CD4-positive, alpha-beta T cell treated with Interferon alpha-2 for 1 hour (primary cell): ENCODE measurements at places on chromosomes 12 and 14.

GRCh38 chr14:100955201-100955600 is 51.7 kb upstream of the RTL1 start:
- DNase-seq = no peak

DNA sequence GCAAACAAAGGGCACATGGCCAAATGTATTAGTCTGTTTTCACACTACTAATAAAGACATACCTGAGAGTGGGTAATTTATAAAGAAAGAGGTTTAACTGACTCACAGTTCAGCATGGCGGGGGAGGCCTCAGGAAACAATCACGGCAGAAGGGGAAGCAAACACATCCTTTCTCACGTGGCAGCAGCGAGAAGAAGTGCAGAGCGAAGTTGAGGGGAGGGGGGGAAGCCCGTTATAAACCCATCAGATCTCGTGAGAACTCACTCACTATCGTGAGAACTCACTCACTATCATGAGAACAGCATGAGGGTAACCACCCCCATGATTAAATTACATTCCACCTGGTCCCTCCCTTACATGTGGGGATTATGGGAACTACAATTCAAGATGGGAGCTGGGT is 66.1 kb downstream of the ST8SIA1 start:
- no peak for DNase-seq

- no peak for DNase-seq
Observed at GRCh38 chr12:115700896-115701465, 576.5 kb downstream of the MED13L start.

GRCh38 chr12:132270969-132271754 is 58.2 kb downstream of the GALNT9 start:
- no peak for DNase-seq

DNA sequence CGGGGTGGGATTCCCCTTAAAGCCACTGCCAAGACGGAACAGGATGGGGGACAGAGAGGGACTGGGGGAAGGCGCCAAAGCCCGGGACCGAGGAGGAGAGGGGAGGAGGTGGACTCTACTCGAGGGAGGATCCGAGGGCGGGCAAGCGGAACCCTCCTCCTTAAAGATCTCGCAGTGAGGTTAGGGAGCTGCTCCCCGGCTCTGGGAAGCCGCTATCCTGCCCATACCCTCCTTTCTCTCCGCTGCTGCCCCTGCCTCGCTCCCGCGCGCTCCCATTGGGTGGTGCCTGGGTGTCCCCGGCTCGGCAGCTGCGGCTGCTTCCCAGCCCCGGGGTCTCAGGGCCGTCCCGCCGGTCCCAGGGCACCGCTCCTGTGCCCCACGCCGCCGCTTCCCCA is 16.4 kb downstream of the KRT18 start:
- no peak for DNase-seq

GRCh38 chr12:130611026-130611905 is 104.8 kb downstream of the RIMBP2 start:
- DNase-seq = no peak

- no peak for DNase-seq
Observed at GRCh38 chr14:93712838-93713724, 75.2 kb downstream of the PRIMA1 start.

GRCh38 chr14:55152052-55152753 is 23.2 kb downstream of the LGALS3 start:
- DNase-seq = no peak

GRCh38 chr12:91044586-91044985 is 13.2 kb downstream of the KERA start:
- no peak for DNase-seq

DNA sequence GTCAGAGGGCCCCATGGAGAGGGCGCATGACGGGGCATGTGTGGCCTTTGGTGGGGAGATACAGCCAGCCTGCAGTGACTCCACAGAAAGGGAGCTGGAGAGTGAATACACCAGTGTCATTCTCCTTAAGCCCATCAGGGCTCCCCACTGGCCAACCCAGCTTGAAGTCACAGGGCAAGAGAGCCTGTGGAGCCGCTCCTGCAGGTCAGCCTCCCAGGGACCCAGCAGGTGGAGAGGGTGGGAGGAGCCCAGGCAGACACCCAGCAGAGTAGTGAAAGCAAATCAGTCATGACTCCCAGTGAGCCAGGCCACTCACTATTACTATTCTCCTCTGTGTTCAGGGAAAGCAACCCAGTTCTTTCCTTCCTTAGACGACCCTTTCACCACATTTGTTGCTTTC is 110.0 kb upstream of the CPM start:
- DNase-seq = no peak

GRCh38 chr12:46503637-46504175 is 131.1 kb upstream of the SLC38A2 start:
- no peak for DNase-seq

DNA sequence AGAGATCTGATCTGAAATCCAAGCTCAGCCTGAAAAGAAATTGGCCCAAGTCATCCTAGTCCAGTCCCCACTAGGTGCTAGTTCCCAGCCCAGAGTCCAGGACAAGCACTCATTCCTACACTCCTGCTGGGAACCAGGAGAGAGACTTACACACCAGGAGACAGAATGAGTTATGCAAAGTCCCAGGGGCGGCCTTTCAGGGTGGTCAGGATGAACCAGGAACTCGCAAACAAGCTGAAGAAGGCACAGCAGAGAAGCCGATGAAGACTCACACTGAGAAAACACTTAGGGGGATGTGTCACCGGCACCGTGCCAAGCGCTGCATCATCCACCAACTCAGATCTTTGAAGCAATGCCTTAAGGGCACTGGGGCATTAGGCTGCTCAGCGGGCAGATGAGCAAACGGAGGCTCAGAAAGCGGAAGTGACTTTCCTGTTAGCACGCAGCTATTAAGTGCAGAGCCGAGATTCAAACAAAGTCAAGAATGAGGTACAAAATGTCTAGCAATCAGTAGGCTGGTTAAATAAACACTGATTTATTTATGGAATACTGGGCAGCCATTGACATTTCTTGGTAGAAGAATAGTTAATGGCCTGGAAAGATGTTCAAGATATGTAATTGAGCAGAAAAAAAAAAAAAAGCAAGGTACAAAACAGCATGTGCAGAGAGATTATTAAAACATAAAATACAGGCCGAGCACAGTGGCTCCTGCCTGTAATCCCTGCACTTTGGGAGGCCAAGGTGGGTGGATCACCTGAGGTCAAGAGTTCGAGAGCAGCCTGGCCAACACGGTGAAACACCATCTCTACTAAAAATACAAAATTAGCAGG is 78.7 kb downstream of the LRRC74A start:
- DNase-seq = peak; percentile 80

DNA sequence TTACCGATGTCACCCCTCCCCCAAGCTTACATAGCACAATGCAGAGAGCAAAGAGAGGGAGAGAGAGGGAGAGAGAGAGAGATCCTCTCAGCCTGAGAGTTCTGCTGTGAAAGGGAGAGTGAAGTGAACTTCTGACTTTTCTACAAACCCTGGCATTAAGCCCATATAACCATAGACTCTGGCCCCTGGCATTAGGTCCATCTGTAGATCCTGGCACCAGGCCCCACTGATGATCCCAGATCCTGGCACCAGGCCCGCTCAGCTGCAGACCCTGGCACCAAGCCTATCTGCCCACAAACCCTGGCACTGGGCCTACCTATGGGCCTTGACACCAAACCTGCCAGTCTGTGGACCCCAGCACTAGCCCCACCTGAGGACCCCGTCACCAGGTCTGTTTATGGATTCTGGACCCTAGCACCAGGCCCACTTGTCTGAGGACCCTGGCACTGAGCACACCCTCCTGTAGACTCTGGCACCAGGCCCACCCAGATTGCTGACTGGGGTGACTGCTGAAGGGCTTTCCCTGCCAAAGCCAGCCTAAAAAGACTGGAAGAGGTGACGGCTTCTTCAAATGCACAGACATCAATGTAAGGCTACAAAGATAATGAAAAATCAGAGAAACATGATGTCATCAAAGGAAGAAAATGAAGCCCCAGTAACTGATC is 14.5 kb upstream of the KRT83 start:
- no peak for DNase-seq

DNA sequence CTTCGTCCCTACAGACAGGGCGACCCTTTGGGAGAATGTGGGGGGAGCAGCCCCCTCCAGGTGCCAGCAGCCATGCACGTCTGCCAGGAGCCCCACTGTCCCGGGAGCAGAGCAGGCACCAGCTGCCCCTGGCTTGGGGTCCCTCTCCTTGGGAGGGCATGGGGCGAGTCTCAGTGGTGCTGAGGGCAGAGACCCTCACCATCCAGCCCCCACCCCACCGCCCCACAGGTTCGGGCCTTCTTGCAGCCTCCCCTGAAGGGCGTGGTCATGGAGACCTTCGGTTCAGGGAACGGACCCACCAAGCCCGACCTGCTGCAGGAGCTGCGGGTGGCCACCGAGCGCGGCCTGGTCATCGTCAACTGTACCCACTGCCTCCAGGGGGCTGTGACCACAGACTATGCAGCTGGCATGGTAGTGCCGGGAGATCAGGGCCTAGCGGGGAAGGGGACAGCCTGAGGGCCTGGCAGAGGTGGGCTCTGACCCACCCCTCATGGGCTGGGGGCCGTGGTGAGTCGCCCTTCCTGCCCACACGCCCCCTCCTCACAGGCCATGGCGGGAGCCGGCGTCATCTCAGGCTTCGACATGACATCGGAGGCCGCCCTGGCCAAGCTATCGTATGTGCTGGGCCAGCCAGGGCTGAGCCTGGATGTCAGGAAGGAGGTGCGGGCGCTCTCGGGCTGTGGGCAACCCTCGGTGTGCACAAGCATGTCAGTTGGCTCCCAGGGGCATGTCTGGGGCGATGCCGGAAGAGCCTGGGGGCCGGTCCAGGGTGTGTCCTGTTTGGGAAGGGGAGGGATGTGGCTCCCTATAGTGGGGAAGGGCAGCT is 18.8 kb downstream of the ASPG start:
- no peak for DNase-seq

DNA sequence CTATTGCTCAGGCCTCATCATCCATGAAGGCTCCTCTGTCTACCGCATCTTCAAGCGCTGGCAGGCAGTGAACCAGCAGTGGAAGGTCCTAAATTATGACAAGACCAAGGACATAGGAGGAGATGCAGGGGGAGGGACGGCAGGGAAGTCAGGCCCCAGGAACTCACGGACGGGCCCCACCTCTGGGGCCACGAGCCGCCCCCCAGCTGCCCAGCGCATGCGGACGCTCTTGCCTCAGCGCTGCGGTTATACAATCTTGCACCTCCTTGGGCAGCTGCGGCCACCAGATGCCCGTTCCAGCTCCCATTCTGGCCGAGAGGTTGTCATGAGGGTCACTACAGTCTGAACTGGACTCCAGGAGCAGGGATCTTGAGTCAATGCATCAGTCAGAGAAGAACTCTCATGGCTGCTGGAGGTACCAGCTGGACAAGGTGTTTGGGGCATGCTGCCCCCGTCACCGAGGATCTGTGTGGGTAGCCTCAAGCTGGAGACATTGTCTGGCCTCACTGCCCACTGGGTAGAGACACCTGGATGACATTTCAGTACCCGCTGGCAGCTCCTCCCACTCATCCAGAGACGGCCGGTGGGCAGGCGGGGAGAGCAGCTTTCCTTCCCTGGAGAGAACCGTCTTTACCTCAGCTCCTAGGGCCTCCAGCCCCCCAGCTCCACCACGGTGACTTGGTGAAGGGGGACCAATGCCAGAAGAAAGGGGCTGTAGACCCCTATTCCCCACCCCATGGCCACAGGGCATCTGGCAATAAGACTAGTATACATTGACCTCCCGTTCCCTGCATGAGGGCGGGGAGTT is 3.9 kb downstream of the MARCHF9 start:
- DNase-seq = no peak

DNA sequence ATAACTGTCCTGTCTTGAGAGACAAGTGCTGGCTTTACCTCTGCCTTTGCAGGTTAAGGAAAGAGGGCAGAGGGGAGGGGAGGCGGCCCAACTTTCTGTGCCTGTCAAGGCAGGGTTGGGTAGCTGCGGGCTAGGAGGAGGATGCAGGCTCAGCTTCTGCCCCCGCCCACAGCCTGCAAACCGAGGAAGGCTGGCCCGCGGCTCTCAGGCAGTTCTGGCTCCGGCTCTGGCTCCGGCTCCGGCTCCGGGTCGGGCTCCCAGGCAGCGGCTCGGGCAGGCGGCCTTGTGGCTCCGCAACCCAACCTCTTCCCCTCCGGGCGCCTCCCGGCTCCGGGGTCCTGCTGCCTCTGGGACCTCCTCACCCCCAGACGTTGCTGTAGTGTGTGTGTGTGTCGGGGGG is 92.9 kb downstream of the TMEM30B start:
- DNase-seq = no peak

- DNase-seq = no peak
Observed at GRCh38 chr12:53939141-53940108, 794 bp downstream of the HOXC13 start.

- no peak for DNase-seq
Observed at GRCh38 chr14:98698341-98698740, 573.7 kb downstream of the BCL11B start.

- no peak for DNase-seq
Observed at GRCh38 chr12:4615667-4616066, 33.2 kb downstream of the AKAP3 start.

- DNase-seq = peak; percentile 69
Observed at GRCh38 chr12:9760120-9760519, 581 bp downstream of the CD69 start.

DNA sequence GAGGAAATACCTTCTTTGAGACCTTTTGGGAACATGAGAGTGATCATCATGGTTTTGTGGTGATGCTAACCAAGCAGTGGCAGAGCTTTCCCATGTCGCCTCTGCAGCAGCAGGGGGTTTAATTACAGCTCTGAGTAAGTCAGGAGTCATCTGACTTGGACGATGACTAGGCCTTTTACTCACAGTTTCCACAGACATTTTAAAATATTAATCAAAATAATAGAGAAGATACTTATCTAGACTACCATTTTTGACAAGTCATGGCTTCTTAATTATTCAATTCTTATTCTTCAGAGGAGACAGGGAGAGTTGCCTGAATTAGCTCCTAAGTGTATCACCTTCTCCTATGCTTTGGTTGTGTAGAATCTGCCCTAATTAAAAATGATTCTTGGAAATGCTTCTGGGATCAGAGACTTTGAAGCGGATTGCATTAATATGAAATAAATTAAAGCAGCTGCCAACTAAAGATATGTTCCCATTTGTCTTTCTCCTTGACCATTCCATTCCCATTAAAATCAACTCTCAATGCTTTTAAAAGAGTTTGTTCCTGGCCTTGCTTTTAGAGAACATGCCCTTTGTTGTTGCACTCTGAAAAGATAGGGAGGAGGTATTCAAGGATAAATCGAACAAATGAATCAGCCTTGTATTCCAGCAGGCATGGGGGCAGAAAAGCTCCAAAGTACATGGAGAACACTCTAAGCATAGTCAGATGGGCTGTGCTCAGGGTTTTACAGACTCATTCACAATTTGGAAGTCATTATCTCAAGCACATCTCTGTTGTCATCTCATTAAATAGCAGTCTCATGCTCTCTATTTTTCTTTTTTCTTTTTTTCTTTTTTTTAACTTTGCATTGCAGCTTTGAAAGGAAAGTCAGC is 7.7 kb upstream of the IFNG-AS1 start:
- no peak for DNase-seq

DNA sequence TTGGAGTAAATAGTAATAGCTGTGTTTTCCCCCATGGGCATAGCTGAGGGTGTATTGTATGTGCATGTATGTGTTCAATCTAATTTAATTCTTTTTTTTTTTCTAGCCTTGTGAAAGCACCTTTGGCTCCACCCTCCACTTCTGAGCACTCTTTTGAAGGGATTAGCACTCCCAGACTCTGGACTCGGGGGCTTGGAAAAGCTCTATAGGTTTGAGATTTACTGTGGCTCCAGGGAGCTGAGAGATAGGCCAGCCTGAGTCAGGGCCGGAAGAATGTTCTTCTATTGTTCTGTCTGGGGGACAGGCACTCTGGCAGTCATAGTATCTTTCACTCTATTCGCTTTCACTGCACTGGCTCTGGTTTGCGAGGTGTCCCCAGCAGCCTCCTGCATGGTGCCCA is 540.0 kb upstream of the TBX3 start:
- DNase-seq = no peak
